RKO (cell line): ENCODE measurements at places on chromosomes 3 and 15.

- DNase-seq = no peak
Observed at GRCh38 chr15:70526974-70527325, 236.4 kb downstream of the UACA start.

DNA sequence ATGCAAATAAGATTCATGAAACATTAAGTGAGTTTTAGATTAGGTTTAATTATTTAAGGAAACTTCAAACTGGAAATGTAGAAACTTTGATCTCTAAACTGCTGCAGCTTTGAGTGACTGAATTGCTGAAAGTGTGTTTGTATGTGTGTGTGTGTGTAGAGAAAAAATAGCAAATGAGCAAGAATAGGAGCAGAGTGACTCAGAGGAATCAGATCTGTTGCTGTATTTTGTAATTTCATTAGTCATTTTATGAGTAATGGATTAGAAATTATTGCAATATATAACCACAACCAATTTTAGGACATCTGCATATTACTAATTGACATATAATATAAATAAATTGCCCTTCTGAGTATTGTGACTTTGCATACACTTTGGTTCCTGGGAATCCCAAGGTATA is 52.8 kb upstream of the SLC9A9 start:
- peak; percentile 51 for DNase-seq

DNA sequence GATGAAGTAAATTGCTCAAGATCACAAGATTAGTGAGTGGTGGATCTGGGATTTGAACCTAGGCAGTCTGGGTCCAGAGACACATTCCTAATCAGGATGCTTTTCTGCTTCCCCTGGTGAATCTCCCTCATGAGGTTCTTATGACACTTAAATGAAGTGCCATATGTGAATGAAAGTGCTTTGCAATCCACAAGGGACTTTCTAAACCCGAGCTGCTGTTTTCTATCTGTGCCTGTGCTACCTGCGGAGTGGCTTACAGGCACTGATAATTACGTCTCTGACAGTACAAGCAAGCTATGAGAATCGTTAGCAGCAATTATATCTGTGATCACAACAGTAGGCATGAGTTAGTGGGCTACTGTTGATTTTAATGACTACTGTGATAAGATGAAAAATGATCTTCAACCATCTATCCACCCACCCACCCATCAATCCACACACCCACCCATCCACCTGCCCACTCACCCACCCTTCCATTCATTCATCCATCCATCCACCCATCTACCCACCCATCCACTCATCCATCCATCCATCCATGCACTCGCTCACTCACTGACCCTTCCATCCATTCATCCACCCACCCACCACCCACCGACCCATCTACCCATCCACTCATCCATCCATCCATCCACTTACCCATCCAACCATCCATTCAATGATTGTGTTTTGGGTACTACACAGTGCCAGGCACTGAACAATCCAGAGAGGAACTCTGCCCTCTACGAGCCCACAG is 51.8 kb downstream of the ATP2B2 start:
- no peak for DNase-seq

GRCh38 chr3:63043631-63044030 is 168.4 kb upstream of the CADPS start:
- peak; percentile 19 for DNase-seq

GRCh38 chr15:68203486-68203885 is 1.6 kb downstream of the CALML4 start:
- no peak for DNase-seq

DNA sequence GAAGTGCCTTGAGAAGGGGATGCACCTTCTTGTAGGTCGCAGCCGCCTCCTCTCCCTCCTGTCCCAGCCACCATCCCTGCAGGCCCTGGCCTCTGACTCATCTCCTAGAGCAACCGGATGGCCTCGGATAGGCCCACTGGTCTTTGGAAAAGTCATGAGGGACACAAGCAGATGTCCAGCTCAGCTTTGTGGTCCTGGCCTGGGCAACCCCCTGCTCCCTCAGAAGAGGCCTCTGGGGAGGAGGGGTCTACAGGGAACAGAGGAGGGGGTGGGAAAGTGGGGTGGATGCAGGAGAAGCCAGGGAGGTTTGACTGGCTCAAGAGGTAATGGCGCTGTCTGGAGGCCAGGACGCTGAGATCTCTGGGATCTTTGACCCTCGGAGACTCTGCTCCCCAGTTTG is 259.2 kb upstream of the TLE3 start:
- no peak for DNase-seq

- no peak for DNase-seq
Observed at GRCh38 chr15:42048821-42049200, 28.0 kb upstream of the PLA2G4E start.

- no peak for DNase-seq
Observed at GRCh38 chr3:49609314-49609713, 55.0 kb downstream of the BSN start.

- no peak for DNase-seq
Observed at GRCh38 chr3:56291244-56291680, 177.0 kb downstream of the ERC2 start.

DNA sequence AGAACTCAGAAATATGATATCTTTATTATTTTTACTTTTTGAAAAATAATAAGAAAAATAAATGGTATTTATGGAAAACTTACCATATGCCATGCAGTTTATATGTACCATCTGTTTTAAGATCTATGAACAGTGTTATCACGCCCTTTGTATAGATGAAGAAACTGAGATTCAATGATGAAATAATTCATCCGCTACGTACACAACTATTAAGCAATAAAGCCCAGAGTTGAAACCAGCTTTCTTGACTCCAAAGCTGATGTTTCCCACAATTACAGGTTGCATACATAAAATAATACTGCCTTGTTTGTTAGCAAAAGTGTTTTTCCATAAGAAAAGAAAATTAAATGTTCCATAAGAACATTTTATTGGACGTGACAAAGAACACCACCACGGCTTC is 67.2 kb upstream of the BCL6 start:
- no peak for DNase-seq

DNA sequence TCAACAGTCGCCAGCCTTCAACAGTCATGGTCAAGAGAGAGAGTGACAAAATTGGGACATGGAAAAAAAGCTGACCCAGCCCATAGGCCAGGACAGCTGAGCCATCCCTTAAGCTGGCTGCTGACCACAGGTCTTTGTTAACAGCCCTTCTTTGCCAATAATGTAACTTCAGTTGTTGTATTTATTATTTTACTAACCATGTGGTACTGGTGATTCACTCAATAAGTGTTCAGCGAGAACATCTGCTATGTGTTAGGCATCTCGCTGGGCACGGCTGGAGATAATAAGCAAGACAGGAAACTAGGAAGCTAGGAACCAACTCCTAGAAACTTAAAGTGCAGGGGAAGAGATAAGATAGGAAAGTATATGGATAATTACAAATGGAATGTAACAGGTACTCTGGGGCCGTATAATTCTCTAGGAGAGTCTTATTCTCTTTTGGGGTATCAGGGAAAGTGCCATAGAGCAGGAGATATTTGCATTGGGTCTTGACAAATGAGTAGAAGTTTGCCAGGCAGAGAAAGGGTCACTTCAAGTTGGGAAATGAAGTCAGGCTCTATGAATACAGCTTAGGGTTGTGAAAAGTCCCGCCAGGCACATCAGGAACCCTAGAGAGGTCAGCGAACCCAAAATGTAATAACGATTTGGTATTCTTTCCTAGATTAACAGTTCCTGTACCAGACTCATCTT is 84.0 kb upstream of the TRA2B start:
- peak; percentile 40 for DNase-seq

- DNase-seq = peak; percentile 99
Observed at GRCh38 chr3:49939858-49940666, at the start of gene RBM6. Gene RBM6, plus strand, starts transcription at chr3:49940150. Its CDS starts 22,492 bp downstream, at chr3:49962642.

- DNase-seq = no peak
Observed at GRCh38 chr15:52424856-52425431, 103.7 kb downstream of the MYO5A start.

GRCh38 chr15:51585986-51586385 is 36.6 kb downstream of the DMXL2 start:
- no peak for DNase-seq

- no peak for DNase-seq
Observed at GRCh38 chr15:95975212-95975611, 355.3 kb upstream of the NR2F2 start.

DNA sequence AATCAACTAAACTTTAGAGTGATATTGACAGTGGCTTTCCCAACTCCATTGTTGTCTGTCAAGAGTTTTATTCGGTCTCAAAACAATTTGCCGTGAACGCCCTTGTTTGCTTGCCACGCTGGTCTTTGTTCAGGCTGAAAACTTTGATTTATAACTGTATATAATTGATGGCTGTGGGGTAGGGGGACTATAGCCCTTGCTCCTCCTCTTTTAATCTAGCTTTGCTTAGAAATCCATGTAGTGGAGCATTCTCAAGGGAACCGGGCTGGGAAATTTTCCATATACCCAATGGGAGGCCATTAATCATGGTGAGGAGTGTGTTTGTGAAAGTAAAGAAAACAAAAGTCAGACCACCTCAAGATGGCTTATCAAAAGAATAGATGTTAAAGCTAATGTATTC is 339.8 kb upstream of the RARB start:
- DNase-seq = no peak

GRCh38 chr3:100103558-100104441 is 10.5 kb downstream of the FILIP1L start:
- DNase-seq = no peak

DNA sequence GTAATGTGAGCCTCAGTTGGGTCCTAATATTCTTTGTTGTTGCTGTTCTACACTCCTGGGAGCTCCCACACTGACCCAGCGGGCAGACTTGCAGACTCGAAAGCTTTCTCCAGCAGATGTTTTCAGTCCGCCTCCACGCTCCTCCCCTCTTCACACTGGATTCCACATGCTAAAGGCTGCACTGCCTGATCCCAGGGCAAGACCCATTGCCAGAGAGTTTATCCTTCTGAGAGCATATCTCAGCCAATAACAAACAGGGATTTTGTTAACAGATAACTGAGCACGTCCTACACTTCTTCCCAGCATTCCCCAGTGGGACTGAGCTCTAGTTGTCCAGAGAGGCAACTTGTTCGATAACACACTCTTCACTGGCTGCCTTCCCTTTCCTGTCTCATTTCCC is 8.0 kb upstream of the COL6A6 start:
- DNase-seq = no peak

DNA sequence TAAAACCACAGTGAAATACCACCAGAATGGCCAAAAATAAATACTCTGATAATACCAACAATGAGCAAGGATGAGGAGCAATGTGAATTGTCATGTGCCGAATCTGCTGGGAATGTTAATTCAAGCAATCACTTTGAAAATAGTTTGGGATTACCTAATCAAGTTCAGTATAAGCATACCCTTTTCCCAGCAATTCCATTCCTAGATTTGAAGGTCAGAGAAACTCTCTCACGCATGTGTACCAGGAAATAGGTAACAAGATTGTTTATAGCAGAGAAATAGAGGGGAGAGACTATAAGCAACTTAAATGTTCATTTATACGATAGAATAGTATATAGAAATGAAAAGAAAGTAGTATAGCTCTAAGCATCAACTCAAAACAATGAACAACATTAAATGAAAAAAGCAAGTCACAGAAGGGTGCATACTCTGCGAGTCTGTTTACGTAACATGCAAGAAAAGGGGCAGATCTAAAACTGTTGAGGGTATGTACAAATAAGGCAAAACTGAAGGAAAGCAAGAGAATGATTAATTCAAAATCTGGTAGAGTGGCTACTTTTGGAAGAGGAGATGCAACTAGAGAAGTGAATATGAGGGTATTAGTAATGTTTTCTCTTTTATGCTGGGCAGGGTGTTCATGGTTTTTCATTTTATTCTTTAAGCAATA is 27.4 kb downstream of the TMOD3 start:
- no peak for DNase-seq

- DNase-seq = no peak
Observed at GRCh38 chr3:11661052-11661656, 17.4 kb upstream of the VGLL4 start.

DNA sequence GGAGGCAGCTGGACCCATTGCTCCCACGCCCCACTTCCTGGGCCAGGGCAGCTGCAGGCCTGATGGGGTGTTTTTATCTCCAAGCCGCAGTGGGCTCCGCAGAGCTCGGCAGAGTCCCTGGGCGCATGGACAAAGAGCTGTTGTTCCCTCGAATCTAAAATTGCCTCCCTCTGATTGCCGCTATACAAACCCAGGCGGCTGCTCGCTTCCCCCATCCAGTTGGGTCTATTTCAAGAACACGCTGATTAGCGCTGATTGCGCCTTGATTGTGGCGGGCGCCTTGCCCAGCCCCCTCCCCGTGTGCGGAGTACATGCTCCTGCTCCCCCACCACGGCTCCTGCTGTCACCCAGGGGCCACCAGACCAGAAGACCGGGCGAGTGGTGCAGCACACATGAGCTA is 43.4 kb upstream of the SLC6A1 start:
- no peak for DNase-seq

DNA sequence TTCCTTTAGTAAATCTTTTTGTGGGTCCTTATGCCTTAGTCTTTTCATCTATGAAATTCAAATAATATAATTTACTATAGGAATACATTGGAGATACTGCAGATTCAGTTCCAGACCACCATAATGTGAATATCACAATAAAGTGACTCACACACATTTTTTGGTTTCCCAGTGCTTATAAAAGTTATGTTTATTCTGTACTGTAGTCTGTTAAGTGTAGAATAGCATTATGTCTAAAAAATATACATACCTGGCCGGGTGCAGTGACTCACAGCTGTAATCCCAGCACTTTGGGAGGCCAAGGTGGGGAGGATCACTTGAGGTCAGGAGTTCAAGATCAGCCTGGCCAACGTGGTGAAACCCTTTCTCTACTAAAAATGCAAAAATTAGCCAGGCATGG is 53.9 kb upstream of the PAQR5 start:
- no peak for DNase-seq

DNA sequence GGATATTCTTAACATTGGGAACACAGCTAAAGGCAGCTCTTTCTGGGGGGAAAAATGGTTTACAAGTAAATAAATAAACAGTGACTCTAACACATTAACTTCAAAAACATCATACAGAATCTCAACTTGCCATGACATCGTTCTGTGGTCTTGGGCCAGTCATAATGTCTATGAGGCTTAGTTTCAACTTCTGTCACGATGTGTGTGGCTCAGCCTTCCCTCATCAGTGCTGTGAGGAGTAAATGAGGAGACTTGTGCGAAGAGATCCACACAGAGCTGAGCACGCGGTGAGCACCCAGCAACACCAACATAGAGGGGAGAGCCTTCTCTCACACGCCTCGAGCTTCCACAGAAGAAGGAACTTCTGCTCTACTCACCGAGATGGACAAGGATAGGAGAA is 49.0 kb downstream of the DZIP1L start:
- DNase-seq = no peak

- DNase-seq = no peak
Observed at GRCh38 chr15:89633585-89633984, 21.7 kb downstream of the KIF7 start.

GRCh38 chr3:162492446-162493081 is 996.0 kb downstream of the OTOL1 start:
- DNase-seq = peak; percentile 24

DNA sequence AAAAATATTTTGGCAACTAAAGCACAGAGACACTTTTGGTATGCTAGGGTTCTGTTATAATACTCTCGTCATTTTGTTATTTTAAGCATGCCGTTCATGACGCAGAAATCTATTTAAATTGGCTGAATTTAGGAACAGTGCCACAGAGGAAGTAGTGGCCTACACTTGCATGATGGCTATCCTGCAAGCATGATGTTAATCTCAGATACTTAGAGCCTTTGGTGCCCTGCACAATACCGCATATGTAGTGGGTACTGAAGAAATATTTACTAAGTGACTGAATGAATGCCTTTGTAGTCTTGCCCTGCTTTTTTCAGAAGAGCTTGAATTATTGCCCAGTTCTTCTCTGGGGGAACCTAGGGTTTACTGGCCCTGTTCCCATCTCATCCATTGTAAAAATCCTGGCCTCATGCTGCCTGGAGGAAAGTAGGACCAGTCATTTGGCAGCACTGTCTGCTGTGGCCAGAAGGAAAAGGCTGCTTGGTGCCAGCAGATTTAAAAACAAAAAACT is 79.0 kb downstream of the SERPINI1 start:
- DNase-seq = no peak
